ENCODE measurements at places on chromosomes 7 and 10.

DNA sequence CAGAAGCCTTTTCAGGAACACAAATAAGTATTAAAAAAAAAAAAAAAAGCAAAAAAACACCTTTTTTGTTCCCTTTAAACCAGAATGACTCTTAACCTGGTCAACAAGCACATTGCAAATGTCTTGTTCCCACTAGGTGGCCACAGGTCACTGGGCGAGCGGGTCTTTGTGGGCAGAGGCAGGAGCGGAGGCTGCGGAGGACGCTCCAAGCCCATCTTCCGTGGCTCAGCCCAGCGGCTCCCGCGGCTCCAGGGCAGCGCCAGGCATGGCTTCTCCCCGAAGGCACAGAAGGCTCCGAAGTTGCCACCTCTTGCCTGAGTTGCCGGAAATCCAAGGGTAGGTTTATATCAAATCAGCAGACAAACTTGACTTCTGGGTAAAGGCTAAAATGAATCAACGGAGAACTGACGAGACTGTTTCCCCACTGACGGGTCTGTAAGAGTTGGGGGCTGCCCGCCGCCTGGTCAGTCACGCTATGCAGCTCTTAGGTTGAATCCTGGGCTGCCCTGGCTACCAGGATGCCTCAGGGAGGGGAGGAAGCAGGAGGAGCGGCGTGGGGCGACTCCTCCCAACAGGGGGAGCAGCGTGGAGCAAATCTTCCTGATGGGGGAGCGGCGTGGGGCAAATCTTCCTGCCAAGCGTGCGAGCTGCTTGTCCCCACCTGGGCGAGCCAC lies 144.5 kb downstream of the PTPRN2 start:
- DNase-seq: no peak

- DNase-seq: peak; percentile 81
Measured at GRCh38 chr10:34102893-34103506, 712.1 kb downstream of the PARD3 start.

DNA sequence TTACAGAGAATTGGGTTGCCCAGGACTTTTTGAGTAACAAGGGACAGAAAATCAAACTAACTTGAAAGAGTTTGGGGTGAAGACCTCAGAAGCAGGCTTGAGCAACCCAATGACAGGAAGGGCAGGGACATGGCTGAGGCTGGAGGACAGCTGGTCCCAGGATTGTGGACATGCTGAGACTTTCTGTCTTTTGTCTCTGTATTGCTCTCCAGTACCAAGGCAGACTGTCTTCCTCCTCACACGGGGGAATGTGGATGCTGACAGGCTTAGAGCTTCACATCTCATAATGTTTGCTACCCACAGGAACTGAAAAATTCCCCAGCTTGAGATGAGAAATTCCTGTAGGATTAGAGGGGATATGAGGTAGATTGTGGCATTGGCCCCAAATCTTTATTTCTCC lies 229.6 kb downstream of the PHF14 start:
- DNase-seq: no peak

DNA sequence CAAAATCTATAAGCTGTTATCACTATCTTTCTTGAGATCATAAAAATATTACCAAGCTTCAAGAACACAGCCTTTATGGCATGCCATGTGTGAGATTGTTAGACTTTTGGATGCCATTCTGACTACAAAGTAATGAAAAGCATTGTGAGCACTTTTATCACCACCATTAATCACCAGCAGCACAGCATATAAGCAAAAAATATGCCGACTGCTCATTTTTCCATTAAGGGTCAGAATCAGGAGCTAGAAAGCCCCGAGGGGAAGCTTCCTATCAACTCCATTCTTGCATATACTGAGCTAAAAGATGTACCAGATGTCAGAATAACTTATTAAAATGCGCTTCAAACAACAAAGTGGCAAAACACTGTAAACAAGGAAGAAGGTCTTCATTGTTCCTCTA lies 114.3 kb downstream of the LMBR1 start:
- no peak for DNase-seq

GRCh38 chr10:21976739-21977138 lies 26.8 kb downstream of the DNAJC1 start:
- no peak for DNase-seq

- DNase-seq: no peak
Measured at GRCh38 chr7:54615537-54615936, 73.4 kb downstream of the VSTM2A start.

GRCh38 chr10:80204677-80205476 lies 460 bp downstream of the ANXA11 start:
- peak; percentile 76 for DNase-seq

DNA sequence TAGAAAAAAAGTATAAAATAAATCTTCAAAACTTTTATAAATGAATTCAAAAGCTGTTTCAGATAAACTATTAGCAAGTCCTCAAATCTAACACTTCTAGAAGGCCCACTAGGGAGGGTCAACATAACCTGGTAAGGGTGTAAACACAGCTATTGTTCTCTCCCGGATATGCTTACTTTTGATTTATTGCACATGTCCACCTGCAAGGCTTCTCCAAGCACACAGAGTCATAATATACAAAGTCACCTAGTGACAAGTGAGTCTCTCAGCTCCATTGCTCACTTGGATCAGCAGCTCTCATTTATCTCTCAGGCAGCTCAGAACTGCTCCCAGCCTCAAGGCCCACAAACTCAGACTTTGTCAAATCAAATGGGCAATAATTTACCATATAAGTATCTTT lies 44.0 kb upstream of the COL1A2 start:
- DNase-seq: no peak

DNA sequence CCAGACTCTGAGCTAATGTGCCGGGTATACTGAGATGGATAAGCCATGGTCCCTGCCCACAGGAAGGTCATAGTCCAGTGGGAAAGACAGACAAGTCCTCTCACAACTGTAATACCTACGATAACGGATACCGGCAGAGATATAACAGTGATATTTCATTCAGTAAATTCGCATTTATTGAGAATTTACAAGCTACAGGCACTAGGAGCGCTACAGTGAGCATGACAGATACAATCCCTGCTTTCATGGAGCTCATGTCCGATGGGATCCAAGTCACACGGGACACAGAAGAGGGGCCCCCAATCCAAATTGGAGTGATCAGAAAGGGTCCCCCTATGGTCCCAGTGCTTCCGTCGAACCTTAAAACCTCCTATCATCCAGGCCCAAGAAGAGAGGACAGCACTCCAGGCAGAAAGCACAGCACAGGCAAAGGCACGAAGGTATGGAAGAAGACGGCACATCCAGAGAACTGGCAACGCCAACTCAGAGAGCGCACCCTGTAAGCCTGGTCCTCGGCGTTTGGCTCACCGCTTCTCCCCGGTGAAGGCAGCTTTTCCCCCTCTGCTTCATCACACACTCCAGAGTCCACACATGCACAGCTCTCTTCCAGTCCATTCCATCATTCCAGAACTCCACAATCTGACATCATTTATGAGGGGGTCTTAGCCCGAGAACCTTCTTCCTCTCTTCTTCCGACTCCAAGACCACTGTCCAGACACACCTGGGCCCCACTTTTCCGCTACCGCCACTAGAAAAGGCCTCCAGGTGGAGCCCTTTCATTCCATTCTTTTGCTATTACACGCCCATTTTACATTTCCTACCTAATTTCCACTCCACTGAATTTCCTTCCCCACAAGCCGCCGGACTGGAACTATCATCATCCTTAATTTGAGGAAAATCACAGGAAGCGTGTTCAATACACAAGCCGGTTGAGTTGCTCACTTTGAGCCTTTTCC lies 47.8 kb upstream of the NKX2-3 start:
- no peak for DNase-seq

GRCh38 chr7:28858206-28858605 lies 99.9 kb downstream of the TRIL start:
- DNase-seq: peak; percentile 48

DNA sequence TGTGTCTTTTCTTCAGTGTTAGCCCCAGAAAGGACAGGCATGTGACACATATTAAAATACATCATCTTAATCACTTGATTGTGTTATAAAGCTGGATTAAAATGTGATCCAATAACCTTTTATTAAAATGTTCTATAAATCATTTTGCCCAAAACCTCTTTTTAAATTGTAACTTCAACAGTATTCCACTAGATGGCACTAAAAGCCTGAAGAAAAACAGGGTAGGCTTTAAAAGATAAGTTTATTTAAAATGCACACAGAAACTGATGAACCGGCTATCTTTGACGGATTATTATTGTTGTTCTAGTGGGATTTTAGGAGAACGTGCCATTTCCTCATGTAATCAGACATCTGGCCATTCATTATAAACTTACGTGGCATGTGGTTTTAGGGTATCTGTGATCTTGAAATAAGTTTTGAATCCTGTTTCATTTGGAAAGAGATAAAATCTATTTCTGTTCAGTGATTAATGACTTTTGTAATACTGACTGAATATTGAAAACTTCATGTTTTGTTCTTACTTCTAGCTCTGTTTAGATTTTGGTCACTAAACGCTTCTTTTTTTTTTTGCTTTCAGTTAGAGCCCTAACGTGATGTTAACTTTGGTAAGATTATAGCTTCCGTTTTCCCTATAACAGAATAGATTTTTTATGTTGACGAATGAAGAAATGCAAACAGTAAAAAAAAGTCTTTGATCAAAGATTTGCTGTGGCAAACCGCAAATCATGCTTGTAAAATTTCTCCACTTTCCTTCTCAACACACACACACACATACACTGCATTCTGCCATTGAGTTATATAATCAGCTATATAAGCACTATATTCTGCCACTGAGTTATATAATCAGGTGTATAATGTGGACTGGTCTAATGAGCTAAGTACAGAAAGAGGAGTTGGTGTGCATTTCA lies 13.6 kb downstream of the VPS50 start:
- peak; percentile 24 for DNase-seq

DNA sequence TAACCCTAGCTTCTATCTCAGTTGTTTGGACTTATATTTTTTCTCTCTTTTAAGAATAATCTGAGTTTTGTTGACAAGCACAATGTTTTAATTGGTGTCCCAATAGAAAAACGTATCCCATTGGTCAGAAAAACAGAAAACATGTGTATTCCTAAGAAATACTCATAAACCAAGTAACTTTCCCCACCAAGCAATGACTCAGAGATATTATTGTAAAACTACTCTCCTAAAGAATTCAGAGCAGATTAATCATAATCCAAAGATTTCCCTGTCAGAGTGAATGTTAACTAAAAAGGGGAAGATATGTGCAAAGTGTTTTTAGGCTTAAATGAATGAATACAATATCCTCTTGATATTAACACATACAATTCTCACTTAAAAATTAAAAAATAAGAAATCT lies 29.4 kb upstream of the MBL2 start:
- no peak for DNase-seq

DNA sequence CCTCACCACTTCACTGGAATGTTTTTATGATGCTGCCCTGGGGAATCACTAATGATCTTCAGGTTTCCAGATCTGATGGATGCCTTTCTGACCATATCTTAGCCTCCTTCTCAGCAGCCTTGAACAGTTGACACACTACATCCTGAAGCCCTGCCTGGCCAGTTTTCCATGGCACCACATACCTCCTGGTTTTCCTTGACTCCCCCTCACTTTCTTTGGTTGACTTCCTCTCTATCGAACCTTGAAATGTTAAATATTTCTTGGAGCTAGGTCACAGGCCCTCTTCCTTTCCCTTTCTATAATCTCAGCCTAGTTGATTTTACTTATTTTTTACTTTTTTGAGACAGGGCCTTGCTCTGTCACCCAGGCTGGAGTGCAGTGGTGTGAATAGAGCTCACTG lies 108.8 kb upstream of the CDK1 start:
- DNase-seq: no peak

GRCh38 chr10:72567421-72567820 lies 58.5 kb downstream of the MICU1 start:
- peak; percentile 10 for DNase-seq

Measured in GM03348 (cell line).